ENCODE measurements at places on chromosomes 7 and 10.

- DNase-seq, result peak; percentile 2
Measured at GRCh38 chr10:125868372-125868975, 12.6 kb downstream of the DHX32 start.

DNA sequence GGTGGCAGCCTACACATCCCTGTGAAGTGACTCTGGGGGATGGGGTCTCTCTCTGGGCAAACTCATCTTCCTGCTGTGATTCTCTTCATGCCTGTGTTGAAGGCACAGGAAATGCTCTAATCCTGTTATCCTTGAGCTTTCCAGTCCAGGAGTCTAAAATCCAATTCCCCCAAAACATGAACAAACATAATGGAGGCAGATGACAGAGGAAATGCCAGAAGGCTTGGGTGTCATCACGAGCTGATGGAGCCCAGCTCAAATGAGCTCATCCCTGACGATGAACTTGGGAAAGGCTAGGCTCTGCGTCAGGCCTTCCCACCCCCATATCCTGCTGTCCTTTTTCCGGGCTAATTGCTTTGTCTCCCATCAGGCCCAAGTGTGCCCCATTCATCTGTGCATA, 165.9 kb upstream of the PODXL start:
- no peak for DNase-seq

GRCh38 chr10:77723376-77723775, 85.8 kb upstream of the KCNMA1 start:
- no peak for DNase-seq

GRCh38 chr10:37844644-37845043, 12.8 kb downstream of the ZNF248 start:
- no peak for DNase-seq

- no peak for DNase-seq
Measured at GRCh38 chr10:74924251-74924963, 98.0 kb downstream of the KAT6B start.

GRCh38 chr7:91465595-91466061, 201.4 kb downstream of the FZD1 start:
- no peak for DNase-seq

DNA sequence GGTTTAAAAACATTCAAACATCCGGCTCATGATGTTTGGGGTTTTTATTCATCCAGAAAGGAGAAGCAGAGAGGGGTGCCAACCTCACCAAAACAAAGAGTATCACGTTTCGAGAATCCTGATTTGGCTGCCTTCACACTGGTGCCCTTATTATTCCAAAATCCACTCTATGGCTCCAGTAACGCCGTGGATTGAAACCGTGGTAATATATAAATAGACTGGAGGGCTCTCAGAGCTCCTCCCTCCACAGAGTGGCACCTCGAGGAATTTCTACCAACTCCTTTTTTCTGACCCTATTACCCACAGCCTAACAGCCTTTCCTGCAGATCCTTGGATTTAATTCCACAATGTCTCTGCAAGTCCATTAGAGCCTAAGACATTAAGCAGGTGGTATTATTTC, 353.6 kb downstream of the CRPPA start:
- DNase-seq, result no peak

DNA sequence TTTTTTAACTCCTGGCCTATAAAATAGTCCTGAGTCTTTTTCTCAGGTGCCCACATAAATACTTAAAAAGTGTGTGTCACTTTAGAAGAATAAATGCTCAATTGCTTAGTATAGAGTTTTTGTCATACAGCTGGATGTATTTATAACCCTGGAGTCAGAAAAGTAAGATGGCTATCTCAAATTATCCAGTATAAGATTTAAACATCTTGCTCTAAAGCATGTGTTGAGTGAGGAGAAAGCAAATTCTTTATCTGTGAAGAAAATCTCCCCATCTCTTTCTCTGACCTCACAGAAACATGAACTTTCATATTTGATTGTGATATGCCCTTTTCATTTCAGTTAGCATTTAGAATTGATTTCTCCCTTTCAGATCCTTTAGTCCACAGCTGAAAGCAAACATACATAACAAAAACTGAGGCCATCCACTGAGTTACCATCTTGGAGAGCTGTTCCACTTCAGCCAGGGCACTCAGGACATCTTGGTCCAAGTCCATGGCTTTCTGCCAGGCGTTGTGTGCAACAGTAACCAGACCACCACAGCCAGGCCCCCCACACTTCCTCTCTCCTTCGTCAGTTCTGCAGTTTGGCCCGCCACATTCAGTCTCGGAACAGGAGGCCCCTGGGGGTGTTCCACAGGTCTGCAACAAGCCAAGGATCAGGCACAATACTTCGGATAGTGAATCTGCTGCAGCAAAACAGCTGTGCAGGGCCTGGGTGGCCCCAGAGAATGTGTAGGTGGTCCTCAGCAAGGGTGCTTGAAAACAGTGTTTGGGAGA, 40.9 kb downstream of the DLD start:
- no peak for DNase-seq

DNA sequence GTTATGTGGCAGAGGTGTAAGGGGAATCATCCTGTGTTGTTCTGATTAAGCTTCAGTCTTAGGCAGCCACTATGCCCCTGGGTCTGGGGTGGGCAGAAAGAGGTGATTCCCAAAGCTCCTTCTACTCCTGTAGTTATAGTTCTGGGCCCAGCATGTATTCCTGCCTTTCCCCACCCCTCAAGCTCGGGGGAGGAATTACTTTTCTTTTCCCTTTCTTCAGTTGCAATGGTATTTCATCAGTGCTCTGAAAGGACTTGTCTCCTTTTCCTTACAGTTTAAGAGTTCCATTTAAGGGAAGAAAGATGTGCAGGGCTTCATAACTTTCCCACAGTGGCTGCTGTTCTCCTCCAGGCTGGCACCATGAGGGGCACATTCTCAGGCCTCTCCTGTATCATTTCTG, 94.2 kb downstream of the MTPAP start:
- no peak for DNase-seq

GRCh38 chr7:117942780-117943179, 69.5 kb upstream of the CTTNBP2 start:
- no peak for DNase-seq

DNA sequence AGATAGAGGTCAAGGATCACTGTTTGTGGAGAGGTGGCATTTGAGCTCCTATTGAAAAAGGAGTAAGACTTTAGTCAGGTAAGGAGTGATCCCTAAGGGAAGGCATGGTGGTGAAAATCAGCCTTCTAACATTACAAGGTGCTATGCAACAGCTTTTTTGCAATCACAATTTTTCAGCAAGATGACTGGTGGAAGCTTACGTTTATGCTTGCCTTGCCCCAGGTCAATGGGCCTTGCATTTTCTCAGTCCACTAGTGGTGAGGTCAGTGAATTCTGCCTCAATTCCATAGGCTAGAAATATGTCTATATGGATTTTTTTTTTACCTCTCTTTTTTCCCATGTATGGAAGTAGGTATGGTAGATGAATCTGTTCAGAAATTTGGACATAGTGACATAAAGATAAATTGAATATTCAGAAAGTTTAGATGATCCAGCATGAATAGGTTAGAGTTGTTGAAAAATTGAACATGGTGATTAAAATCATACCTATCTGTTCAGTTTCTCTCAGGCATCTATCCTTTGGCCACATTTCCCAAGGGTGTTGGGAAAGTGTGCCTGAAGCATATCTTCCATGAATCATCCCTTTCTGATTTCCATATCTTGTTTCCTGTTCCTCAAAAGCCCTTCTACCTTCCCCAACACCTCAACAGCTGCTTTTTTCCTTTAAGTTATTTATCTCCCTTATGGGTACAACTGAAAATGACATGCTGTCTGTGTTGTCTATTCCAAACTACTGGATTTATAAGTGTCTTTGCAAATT, 71.9 kb upstream of the PTPRZ1 start:
- no peak for DNase-seq
